ENCODE measurements at places on chromosomes 12 and 14.

DNA sequence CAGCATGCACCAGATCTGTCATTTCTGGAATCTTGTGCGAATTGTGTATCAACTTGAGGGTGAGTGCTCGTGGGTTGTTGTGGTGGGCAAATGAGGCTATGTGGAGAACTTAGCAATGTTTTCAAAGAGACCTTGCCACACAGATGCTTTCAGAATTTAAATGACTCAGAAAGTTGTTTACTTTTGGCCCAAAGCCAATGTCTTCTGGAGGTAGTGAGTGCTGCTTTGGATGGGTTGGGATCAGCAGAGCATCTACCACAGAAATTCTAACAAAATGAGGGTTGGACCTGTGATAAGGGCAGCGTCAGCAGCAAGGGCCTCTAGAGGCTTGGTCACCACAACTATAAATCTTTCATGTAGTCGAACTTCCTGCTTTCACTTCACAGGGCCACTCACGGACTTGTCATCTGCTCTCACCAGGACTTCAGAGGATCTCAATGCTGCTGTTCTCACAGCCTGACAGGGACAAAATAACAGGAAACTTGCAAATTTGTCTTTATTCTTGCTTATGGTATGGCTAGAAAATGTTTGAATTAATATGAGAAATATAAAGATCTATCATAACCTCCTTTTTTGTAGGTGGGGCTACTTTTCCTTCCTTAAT lies 111.4 kb downstream of the DACT1 start:
- no peak for DNase-seq

- no peak for DNase-seq
These were observed 33.1 kb upstream of the FBXO34 start for GRCh38 chr14:55238019-55238680.

DNA sequence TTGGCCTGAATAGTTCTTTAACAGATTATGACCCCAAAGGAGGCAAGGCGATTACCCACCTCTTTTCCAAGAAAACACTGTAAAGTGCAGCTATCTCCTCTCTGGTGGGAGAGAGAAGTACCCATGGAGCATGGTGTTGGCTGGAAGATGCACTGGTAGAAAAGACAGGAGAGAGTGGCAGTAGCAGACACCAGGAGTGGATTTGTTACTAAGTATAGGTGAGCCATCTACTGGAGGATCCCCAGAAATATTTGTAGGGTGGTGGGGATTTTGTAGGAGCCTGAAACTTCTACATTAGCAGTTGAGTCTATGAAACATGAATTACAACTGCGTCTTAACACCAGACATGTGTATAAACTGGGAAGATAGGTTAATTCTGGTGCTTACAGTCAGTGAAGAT lies 148.0 kb downstream of the SLC38A4 start:
- DNase-seq = no peak

DNA sequence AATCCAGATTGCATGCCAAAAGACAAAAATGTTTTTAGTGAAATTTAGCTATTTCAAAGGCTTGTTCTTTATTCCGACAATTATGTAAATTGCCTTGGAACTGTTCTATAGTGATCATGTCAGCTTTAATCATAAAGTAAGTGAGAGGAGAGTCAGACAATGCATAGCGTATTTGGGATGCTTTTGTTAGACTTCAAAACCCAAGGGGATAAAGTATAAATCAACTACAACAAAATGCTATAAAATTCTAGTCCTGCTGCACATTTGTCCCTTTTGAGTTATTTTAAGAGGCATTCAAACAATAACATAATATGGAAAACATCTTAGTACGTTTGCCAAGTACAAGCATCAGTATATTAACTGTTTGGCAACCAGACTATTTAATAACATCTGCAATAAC lies 11.3 kb downstream of the RTRAF start:
- DNase-seq = no peak

GRCh38 chr12:92134638-92135274 lies 10.9 kb downstream of the BTG1 start:
- DNase-seq = no peak

DNA sequence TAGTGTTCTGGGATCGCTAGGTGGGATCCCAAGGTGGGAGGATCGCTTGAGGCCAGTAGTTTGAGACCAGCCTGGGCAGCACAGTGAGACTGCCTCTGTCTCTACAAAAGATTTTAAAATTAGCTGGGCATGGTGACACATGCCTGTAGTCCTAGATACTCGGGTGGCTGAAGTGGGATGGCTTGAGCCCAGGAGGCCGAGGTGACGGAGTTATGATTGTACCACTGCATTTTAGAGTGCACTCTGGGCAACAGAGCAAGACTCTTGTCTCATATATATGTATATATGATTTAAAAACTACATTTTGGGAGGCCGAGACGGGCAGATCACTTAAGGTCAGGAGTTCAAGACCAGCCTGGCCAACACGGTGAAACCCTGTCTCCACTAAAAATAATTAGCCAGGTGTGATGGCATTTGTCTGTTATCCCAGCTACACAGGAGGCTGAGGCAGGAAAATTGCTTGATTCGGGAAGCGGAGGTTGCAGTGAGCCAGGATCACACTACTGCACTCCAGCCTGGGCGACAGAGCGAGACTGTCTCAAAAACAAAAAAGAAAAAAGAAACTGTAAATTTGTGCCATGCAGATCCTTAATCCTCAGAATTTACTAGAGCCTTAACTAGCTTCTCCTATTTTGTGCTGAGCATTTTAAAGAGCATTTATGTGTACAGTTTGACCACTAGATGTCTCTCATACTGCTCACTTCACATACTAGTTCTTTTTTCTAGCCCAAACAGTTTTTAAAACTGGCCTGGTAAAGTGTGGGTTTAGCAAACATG lies 114.8 kb downstream of the MON2 start:
- DNase-seq = no peak

GRCh38 chr12:80648881-80649280 lies 58.6 kb upstream of the MYF6 start:
- no peak for DNase-seq

DNA sequence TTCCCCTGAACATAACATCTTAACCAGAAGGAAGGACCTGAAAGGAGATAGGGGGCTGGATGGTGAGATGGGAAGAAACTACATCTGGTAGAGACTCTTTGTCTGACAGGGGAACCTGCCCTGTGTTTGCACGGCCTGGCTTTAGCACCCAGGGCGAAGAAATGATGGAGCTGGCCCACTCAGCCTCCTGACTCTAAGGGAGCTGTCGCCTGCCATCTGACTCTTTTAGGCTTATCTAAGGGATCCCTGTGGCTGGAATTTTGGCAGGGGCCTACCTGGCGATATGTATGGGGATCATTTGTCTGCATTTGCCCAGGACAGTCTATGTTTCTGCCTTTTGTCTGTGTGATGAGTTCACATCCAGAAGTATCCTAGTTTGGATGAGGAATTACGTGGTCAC lies 15.6 kb upstream of the CACNA2D4 start:
- no peak for DNase-seq

GRCh38 chr12:77940011-77940423 lies 109.3 kb downstream of the NAV3 start:
- DNase-seq = no peak

DNA sequence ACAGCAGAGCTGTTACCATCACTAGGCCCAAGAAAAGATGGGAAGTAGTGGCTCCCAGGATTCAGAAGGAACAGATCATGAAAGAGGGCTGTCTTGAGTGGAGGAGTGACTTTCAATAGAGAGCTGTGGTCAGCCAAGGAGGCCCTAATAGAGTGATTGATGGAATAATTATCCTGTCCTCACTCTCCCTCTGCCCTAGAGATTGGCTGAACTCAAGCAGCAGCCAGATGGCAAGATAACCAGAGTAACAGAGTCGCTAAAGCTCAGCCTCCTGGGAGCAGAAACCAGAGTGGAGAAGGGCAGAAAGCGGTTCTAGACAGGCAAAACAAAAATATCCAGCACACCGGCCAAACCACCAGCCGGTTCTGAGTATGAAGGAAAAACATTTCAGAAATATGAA lies 23.1 kb downstream of the GMFB start:
- DNase-seq = no peak

DNA sequence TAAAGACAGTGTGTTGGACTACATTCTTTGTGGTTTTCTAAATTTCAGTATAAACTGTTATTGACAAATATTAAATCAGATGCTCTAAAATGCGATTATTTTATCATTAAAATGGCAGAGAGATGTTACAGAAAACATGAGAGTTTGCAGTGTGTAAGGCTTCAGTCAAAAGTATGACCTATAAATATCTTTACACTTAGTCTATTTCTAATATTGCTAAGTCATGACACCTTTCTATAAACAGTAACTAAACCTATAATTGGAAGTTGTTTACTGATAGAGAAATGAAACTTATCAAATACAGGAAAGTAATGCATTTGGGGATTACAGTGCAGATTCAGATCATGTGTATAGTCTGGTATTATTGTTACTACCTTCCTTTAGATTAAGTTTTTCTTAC lies 68.9 kb upstream of the YARS2 start:
- DNase-seq = no peak
